A549 treated with Hydrocortisone at 1 μM for 4 hours (cell line): ENCODE measurements at places on chromosomes 13 and 19. TPM values are rescaled to one million over a fixed set of nuclear protein-coding genes. Genes with fewer than 3 reads are reported as not detected.

Gene DMKN
- 33.8 to 45.0 TPM (median 35.0 TPM) in 5 replicates for total RNA-seq

Gene SLC6A16
- total RNA-seq, result 0.77 to 1.3 TPM (median 0.85 TPM) in 5 replicates

Gene FOSB
- total RNA-seq, result 10.5 to 18.6 TPM (median 11.7 TPM) in 5 replicates

Gene PARP4
- 37.1 to 57.4 TPM (median 45.9 TPM) in 5 replicates for total RNA-seq

Gene KLK2
- total RNA-seq, result 0.10 to 0.37 TPM (median 0.19 TPM) in 4 of 5 replicates, not detected in the other

Gene GIPC3
- total RNA-seq, result 0.17 to 0.32 TPM (median 0.25 TPM) in 5 replicates

Gene CDKN2D
- 4.8 to 6.0 TPM (median 5.3 TPM) in 5 replicates for total RNA-seq

Gene SLC7A9
- total RNA-seq, result 0.15 to 0.53 TPM (median 0.30 TPM) in 5 replicates

Gene TMC4
- total RNA-seq, result 0.73 to 1.5 TPM (median 1.1 TPM) in 5 replicates

Gene CBARP
- total RNA-seq, result 2.9 to 4.1 TPM (median 4.0 TPM) in 5 replicates

Gene ZNF229
- 2.3 to 3.1 TPM (median 2.8 TPM) in 5 replicates for total RNA-seq

Gene FAM124A
- total RNA-seq, result 1.8 to 2.4 TPM (median 2.1 TPM) in 5 replicates

Gene ZNF726
- total RNA-seq, result 0.39 to 0.61 TPM (median 0.59 TPM) in 5 replicates

Gene METTL21C
- not detected in 5 replicates for total RNA-seq

Gene CARS2
- 48.0 to 64.6 TPM (median 52.7 TPM) in 5 replicates for total RNA-seq

Gene ZNF525
- 0.22 to 0.47 TPM (median 0.28 TPM) in 5 replicates for total RNA-seq

Gene DCLK1
- total RNA-seq, result 0.92 to 1.6 TPM (median 0.97 TPM) in 5 replicates

Gene ADAMTS10
- 10.3 to 14.9 TPM (median 12.8 TPM) in 5 replicates for total RNA-seq

Gene CGB7
- 0.48 to 0.82 TPM (median 0.67 TPM) in 5 replicates for total RNA-seq

Gene CYP4F12
- 1.8 to 2.4 TPM (median 2.4 TPM) in 5 replicates for total RNA-seq

Gene ZNF433
- total RNA-seq, result not detected in 5 replicates
